PC-3 (cell line): ENCODE measurements at places on chromosomes 12 and 14. TPM values are rescaled to one million over a fixed set of nuclear protein-coding genes. Genes with fewer than 3 reads are reported as not detected.

The CISTR gene
- not detected in 2 replicates for total RNA-seq

The USP15 gene
- 39.3 and 46.1 TPM in 2 replicates for total RNA-seq

The HAL gene
- total RNA-seq: 0.23 and 1.5 TPM in 2 replicates

The KRT73 gene
- total RNA-seq: not detected in 2 replicates

The RHEBL1 gene
- total RNA-seq: 4.2 and 5.0 TPM in 2 replicates

The NINJ2 gene
- not detected in 2 replicates for total RNA-seq

The LMNTD1 gene
- total RNA-seq: not detected in 2 replicates

The OTOGL gene
- 0.44 and 3.1 TPM in 2 replicates for total RNA-seq

The DHRS2 gene
- total RNA-seq: 40.9 and 43.2 TPM in 2 replicates

The GPR135 gene
- 6.7 and 10.3 TPM in 2 replicates for total RNA-seq

The CGRRF1 gene
- 31.3 and 31.5 TPM in 2 replicates for total RNA-seq

The CPM gene
- total RNA-seq: 3.1 and 5.3 TPM in 2 replicates

The OR4K1 gene
- not detected in 2 replicates for total RNA-seq

The TAS2R46 gene
- 0.36 and 1.5 TPM in 2 replicates for total RNA-seq

The ALG10B gene
- 9.4 and 18.7 TPM in 2 replicates for total RNA-seq

The TCL1B gene
- not detected in 2 replicates for total RNA-seq

The RDH5 gene
- total RNA-seq: 4.6 and 5.1 TPM in 2 replicates

The SDR9C7 gene
- not detected in 2 replicates for total RNA-seq

The CCDC198 gene
- 0.15 and 3.3 TPM in 2 replicates for total RNA-seq

The METTL25 gene
- total RNA-seq: 5.1 and 7.9 TPM in 2 replicates

The PTMS gene
- total RNA-seq: 46.4 and 84.7 TPM in 2 replicates

The ARL1 gene
- total RNA-seq: 106 and 107 TPM in 2 replicates

The CCDC60 gene
- not detected in 2 replicates for total RNA-seq

The C12orf50 gene
- total RNA-seq: not detected in 2 replicates

The KRT74 gene
- not detected in 2 replicates for total RNA-seq

The RNU4-1 gene
- under 0.01 TPM in 2 replicates for total RNA-seq

The APOLD1 gene
- total RNA-seq: 2.8 and 3.5 TPM in 2 replicates

The ART4 gene
- not detected in 2 replicates for total RNA-seq

The SLC17A8 gene
- not detected in 2 replicates for total RNA-seq

The MYH6 gene
- total RNA-seq: not detected in 2 replicates

The ABCD2 gene
- not detected in 2 replicates for total RNA-seq

The TMEM132C gene
- total RNA-seq: not detected in 2 replicates

The FMNL3 gene
- 5.2 and 6.2 TPM in 2 replicates for total RNA-seq

The TOGARAM1 gene
- 5.8 and 6.3 TPM in 2 replicates for total RNA-seq
